ENCODE measurements at places on chromosomes 3 and 15.

DNA sequence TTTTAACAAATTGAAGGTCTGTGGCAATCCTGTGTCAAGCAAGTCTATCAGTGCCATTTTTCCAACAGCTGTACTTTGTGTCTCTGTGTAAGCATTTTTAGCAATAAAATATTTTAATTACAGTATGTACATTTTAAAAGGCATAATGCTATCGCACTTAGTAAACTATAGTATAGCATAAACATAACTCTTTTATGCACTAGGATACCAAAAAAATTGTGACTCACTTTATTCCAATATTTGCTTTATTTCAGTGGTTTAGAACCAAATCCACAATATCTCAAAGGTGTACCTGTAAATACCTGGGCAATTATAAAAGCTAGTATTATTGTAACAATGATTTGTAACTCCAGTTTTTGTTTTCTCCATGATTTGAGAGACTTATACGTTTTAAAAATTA is 46.5 kb downstream of the FRMD5 start:
- no peak for DNase-seq

GRCh38 chr3:99625643-99626416 is 12.6 kb upstream of the COL8A1 start:
- DNase-seq = no peak

GRCh38 chr15:50675535-50676144 is 11.0 kb downstream of the TRPM7 start:
- DNase-seq = no peak

DNA sequence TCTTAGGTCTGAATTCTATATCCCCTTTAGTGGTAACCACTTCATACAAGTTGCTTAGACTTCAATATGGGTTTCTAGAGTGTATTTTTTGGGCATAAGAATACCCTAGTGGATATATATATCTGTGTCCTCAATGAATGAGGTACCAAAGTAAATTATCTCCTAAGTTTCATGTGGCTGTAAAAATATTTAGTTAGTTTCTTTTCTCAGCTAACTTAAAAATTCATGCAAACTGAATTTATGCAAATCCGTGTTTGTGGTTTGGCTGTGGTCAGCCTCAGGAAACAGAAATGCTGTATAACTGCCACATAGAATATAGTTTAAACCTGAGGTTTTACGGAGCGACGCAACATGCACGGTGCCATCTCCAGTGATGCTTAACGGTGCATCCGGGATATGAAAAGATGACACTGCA is 80.3 kb downstream of the PEX5L start:
- DNase-seq = peak; percentile 67

GRCh38 chr3:37812499-37812896 is 49.2 kb upstream of the CTDSPL start:
- DNase-seq = no peak

DNA sequence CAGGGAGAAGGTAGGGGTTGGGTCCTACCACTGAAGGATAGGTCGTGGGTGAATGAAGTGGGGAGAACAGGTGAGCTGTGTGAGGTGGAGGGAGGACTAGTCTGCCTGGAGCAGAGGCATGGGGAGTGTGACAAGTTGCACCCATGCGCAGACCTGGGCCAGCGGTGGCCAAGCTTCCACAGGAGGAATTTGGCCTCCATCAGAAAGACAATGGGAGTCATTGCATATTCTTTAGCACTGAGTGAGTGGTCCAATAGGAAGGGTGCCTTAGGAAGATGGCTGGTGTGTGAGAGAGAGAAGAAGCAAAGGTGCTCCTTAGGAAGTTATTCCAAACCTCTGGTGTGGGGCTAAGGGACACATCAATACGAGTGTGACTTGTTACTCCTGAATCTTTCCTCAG is 191.1 kb downstream of the KCNAB1 start:
- no peak for DNase-seq

DNA sequence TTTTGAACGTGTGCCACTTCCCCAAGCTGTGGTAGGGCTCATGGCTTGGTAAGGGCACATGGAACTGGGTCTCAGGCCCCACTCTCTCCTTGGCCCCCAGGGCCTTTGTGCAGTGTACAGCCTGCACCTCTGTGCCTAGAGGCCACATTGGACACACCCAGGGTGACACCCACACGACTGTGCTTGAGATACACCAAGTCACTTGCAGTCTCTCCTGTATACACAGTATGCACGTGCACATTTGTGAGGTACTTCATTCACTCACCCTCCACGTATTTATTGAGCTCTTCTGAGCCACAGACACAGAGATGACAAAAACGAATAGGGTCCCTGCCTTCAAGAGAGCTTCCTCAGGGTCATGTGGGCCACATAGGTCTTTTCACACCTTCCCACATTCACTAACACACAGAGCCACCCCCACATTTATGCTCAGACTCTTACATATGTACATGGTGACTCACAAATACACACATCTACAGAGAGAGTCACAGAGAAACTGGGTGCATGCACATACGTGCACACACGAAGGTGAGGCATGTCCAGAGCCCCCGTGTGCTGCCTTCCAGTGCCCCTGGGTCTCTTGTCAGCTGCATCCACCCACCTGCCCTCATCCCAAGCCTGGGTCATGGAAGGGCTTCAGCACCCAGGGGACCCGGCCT is 9.8 kb upstream of the TMEM115 start:
- no peak for DNase-seq

Measured in GM06990 (cell line).